ENCODE measurements at places on chromosomes 2 and 18. TPM values are rescaled to one million over a fixed set of nuclear protein-coding genes. Genes with fewer than 3 reads are reported as not detected.

- H3K27ac ChIP-seq, result no peak overlapping the region
- no peaks in the 10 kb centered on the region for H3K4me1 ChIP-seq
- H3K4me3 ChIP-seq, result no peak overlapping the region
- no peaks in the 10 kb centered on the region for H3K27me3 ChIP-seq
- DNase-seq, result no peak
- no peaks in the 10 kb centered on the region for H3K36me3 ChIP-seq
These were observed 158.1 kb upstream of the VRK2 start for GRCh38 chr2:57888463-57888862.

- no peak overlapping the region for H3K4me3 ChIP-seq
- H3K4me1 ChIP-seq, result no peaks in the 10 kb centered on the region
- H3K36me3 ChIP-seq, result no peaks in the 10 kb centered on the region
- no peak overlapping the region for H3K27ac ChIP-seq
These were observed 95.3 kb downstream of the DCC start for GRCh38 chr18:52435301-52435700.

DNA sequence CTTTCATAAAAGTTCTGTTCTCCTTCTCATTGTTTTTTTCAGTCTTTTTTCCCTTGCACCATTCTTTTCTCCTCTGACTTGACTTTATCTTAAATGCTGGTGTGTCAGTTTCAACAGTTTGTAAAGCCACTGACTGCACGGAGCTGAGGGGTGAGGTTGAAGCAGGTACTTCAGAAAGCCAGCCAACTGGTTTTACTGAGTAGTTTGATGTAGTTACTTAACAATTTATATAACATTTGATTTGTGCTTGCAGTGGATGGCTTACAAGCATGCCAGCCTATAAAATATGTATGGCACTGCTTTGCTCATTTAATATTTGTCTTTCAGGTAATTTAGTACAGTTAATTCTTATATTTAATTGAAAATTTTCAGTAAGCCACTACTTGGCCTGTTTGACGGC, 55.4 kb downstream of the FAM171B start:
- H3K4me3 ChIP-seq, result no peak overlapping the region
- DNase-seq, result no peak
- H3K27me3 ChIP-seq, result no peaks in the 10 kb centered on the region

DNA sequence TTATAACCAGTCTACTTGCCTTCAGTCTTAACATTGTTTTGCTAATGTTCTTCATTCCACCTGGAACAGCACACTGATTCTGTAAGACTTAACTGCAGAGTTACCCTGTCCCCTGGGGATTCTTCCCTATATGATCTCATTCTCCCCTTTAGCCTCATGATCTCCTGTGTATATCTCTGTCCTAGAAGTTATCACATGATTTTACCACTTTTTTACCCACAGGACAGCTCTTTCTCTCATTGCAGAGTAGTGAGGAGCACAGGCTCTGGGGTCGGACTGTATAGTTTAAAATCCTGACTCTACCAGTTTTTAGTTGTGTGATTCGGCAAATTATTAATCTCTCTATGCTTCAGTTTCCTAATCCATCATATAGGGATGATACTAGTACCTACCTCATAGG, 14.2 kb upstream of the EXOC6B start:
- no peaks in the 10 kb centered on the region for H3K36me3 ChIP-seq
- H3K4me1 ChIP-seq, result no peaks in the 10 kb centered on the region
- no peak for DNase-seq
- H3K27ac ChIP-seq, result no peak overlapping the region
- peaks cover 6% of the 10 kb centered on the region for H3K27me3 ChIP-seq

CROCC2 gene
- total RNA-seq, result not detected

- no peaks in the 10 kb centered on the region for H3K36me3 ChIP-seq
- no peak overlapping the region for H3K4me3 ChIP-seq
- no peak overlapping the region for H3K27ac ChIP-seq
- no peaks in the 10 kb centered on the region for H3K4me1 ChIP-seq
- no peak for DNase-seq
These were observed 71.9 kb downstream of the MOGAT1 start for GRCh38 chr2:222743251-222743812.

DNA sequence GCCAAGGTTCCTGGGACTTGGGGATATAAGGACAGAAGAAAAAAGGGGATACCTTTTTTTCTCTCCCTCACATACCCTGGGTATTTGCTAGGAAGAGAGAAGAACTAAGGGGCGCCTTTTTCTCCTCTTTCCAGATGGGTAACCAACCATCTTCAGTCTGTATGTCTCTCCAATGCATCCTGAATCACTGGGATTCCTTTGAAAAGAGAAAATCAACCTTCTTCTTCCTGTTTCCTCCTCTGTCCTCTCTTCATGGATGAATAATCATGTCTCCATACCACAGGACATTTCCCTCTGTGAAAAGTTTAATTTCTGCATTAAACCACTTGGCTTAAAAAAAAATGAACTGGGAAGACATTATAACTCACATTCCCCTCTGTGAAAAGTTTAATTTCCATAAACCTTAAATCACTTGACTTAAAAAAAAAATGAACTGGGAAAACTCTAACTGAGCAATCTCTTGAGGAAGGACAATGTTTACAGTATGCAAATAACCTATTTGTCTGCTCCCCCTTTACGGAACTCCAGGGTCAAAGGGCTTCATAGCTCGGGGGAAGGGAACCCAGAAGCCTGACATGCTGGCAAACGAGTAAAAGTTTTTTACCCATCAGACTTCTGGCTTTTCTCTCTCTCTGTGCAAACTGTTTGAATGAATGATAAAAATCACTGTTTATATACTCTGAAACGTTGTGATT, 56.7 kb upstream of the FAM98A start:
- no peak overlapping the region for H3K27ac ChIP-seq
- H3K27me3 ChIP-seq, result no peaks in the 10 kb centered on the region
- H3K36me3 ChIP-seq, result no peaks in the 10 kb centered on the region
- no peak overlapping the region for H3K4me3 ChIP-seq

DNA sequence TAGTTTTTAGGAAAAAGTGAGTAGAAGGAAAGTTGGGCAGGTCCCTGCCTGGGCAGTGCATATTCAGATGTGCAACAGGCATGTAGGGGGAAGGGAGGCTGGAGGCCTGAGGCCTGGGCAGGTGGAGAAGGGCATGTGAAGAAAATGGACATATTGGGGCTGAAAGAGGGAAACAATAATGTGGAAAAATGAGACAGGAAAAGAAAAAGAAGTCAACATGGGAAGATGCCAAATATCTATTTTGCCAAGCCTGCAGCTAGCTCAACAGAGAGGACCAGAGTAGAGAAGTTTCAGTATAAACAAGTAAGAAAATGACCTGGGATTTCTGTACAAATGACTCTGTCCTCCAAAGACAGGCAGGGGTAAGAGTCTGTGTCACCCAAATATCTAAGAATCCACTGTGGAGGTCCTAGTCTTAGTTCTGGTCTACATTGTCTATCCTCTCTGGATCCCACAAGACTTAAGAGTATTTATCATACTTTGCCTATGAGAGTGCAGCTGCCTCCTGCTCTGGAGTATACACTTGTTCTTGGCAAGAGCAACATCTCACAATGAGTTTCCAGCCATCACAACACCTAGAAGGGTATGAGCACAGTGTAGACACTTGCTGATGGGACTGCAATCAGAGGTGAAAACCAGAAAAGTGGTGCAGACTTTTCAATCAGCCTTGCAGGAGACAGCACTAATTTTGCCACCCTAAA, 80.2 kb downstream of the CLHC1 start:
- H3K36me3 ChIP-seq, result no peaks in the 10 kb centered on the region
- no peaks in the 10 kb centered on the region for H3K27me3 ChIP-seq
- H3K4me3 ChIP-seq, result no peak overlapping the region
- H3K4me1 ChIP-seq, result peaks cover 60% of the 10 kb centered on the region
